ENCODE measurements at places on chromosomes 16 and 17.

- DNase-seq, result no peak
Measured at GRCh38 chr17:79748295-79749099, 17.8 kb downstream of the ENPP7 start.

GRCh38 chr16:73565263-73565662, 517.3 kb upstream of the ZFHX3 start:
- no peak for DNase-seq

GRCh38 chr17:63294776-63295175, 151.3 kb downstream of the CYB561 start:
- no peak for DNase-seq

GRCh38 chr16:19119564-19119963, 5.8 kb downstream of the ITPRIPL2 start:
- no peak for DNase-seq
